Muscle of leg (tissue), 16 donors: ENCODE measurements at places on chromosomes 3 and 15. TPM values are rescaled to one million over a fixed set of nuclear protein-coding genes. Genes with fewer than 3 reads are reported as not detected.

The MB21D2 gene
- 15.8 TPM for total RNA-seq

The UCN2 gene
- total RNA-seq = not detected

DNA sequence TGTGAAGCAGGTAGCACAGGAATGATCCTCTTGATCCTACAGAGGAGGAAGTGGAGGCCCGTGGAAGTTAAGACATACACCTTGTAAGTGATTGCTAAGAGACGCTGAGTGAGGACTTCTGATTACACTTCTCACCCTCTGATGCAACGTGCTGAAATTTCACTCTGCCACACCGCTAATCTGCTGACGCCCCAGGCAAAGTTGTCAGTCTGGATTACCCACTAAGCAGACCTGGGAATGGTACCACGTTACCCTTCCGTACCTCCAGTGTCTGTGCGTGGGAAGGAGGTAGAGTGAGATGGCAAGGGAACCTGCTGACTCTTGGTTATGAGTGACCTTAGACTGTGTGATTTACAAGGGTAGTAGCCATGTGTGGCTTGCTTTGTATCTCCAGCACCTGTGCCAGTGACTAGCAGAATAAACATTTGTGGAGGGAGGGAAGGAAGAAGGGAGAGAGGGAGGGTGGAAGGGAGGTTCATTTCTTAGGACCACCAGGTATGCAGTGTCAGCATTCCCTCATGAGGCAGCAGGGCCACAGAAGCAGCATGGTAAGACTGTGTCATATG lies 115.0 kb downstream of the ALDH1A2 start:
- no peaks in the 10 kb centered on the region for H3K27me3 ChIP-seq
- DNase-seq = no peak
- no peak overlapping the region for H3K4me3 ChIP-seq
- peaks cover 3% of the 10 kb centered on the region for H3K4me1 ChIP-seq
- no peak overlapping the region for H3K27ac ChIP-seq

The DAPK2 gene
- 4.0 TPM for total RNA-seq

GRCh38 chr3:36674816-36675215 lies 89.5 kb downstream of the DCLK3 start:
- H3K4me3 ChIP-seq = no peak overlapping the region
- no peak overlapping the region for H3K27ac ChIP-seq
- H3K4me1 ChIP-seq = no peaks in the 10 kb centered on the region
- DNase-seq = no peak

DNA sequence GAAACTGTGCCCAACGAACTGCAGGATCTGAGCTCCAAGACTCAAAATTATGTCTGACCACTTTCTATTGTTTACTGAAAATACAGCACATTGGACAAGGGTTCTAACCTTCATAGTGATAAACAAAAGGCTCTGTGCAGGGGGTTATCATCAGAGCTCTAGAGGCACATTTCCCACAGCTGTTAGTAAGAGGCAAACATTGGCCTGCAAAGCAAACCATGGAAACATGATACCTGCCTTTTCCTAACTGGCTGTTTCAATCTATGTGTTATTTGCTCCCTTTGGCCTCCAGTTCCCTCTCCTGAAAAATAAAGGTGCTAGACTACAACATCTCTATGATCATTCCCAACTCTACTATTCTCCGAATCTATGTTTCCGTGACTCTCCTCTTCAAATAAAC lies 159.7 kb upstream of the ARHGEF26 start:
- H3K36me3 ChIP-seq = no peaks in the 10 kb centered on the region
- peaks cover 16% of the 10 kb centered on the region for H3K4me1 ChIP-seq
- H3K27me3 ChIP-seq = no peaks in the 10 kb centered on the region

The GRAMD2A gene
- total RNA-seq = 0.98 TPM

DNA sequence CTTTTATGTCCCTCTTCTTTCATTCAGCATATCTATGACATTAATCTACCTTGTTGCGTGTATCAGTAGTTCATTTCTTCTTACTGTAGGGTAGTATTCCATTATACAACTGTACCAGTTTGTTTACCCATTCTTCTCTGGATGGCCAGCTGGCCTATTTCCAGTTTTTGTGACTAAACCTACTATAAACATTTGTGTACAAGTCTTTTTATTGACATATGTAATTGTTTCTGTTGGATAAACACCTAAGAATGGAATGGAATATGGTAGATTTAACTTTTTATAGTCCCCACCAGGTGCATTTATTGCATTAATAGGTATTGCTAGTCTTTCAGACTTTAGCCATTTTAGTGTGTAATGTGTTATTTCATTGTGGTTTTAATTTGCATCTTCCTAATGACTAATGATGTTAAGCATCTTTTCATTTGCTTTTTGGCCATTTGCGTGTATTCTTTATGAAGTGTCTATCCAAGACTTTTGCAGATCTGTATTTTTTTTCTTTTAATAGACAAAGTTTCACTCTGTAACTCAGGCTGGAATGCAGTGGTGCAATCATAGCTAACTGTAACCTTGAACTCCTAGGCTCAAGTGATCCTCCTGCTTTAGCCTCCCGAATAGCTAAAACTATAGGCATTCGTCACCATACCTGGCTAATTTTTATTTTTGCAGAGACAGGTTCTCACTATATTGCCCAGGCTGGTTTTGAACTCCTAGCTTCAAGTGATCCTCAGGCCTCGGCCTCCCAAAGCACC lies 41.9 kb upstream of the XRN1 start:
- no peaks in the 10 kb centered on the region for H3K27me3 ChIP-seq
- H3K4me3 ChIP-seq = no peak overlapping the region

DNA sequence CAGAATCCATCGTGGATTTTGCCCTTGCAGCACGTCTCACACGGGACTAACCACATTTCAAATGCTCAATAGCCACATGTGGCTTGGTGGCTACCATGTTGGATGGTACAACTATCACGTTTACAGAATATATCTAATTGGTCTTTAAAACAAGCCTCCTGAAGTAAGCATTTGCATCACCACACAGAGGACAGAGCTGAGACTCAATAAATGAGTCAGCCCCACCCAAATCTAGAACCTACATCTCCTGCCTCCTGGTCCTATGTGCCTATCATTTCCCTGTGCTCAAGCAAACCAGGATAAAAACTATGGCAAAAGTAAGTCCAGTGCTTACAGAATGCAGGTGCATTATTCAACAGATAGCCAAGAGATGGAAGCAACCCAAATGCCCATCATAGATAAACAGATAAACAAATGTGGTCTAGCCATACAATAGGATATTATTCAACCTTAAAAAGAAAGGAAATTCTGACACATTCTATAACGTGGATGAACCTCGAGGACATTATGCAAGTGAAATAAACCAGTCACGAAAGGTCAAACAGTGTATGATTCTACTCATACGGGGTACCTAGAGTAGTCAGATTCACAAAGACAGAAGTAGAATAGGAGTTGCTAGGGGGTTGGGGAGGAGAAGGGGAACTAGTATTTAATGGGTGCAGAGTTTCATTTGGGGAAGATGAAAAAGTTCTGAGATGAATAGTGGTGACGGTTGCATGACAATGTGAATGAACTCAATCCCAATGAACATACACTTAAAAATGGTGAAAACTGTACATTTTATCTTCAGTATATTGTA lies 43.9 kb downstream of the SRGAP3 start:
- no peaks in the 10 kb centered on the region for H3K27me3 ChIP-seq
- no peak overlapping the region for H3K4me3 ChIP-seq
- H3K36me3 ChIP-seq = no peaks in the 10 kb centered on the region
- no peak overlapping the region for H3K27ac ChIP-seq

GRCh38 chr3:106175276-106175675 lies 306.5 kb upstream of the CBLB start:
- no peak overlapping the region for H3K27ac ChIP-seq
- no peak for DNase-seq
- no peak overlapping the region for H3K4me3 ChIP-seq
- H3K36me3 ChIP-seq = no peaks in the 10 kb centered on the region
- no peaks in the 10 kb centered on the region for H3K27me3 ChIP-seq
- no peaks in the 10 kb centered on the region for H3K4me1 ChIP-seq

DNA sequence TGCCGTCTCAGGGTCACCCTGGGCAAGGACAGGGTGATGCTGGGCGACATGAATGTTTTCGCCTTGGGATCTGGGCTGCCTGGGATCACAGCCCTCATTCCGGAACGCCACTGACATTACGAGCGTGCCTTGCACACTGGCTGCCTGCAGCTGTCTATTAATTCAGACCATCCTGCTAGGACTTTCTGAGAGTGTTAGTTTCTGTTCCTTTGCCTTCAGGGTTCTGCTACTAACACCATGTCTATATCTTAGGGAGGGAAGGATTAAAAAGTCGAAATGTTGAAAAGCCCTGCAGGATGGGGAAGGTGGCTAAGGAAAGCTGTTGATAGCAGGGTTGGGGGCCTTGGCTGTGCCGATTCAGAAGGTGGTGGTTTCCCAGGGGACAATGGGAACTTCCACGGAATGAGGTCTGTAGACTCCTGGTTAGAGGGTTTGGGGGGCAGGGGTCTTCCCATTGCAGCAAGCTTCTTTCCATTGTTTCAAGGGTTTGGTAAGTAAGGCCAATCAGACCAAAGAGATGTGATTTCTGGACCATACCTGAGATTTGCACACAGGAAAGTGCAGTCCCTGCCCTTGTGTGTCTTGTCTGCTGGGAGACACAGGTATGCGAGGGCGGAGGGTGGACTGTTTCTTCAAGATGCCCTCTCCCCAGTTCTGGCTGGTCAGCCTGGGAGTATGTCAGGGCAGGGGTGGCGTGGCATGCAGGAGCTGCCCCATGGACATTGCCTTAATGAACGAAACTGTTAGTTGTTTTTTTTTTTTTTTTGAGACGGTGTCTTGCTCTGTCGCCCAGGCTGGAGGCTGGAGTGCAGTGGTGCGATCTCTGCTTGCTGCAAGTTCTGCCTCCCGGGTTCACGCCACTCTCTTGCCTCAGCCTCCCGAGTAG lies 50.9 kb downstream of the RGMA start:
- peaks cover 35% of the 10 kb centered on the region for H3K4me1 ChIP-seq
- no peak overlapping the region for H3K4me3 ChIP-seq
- no peak for DNase-seq
- no peaks in the 10 kb centered on the region for H3K27me3 ChIP-seq

The IL5RA gene
- 0.04 TPM for total RNA-seq

The C3orf49 gene
- not detected for total RNA-seq

GRCh38 chr3:70519026-70519425 lies 206.6 kb upstream of the MDFIC2 start:
- no peak overlapping the region for H3K4me3 ChIP-seq
- peak overlapping the region; percentile 39 for H3K27ac ChIP-seq
- DNase-seq = peak; percentile 86
- H3K4me1 ChIP-seq = peaks cover 6% of the 10 kb centered on the region

GRCh38 chr3:149586871-149587270 lies 71.0 kb downstream of the WWTR1 start:
- no peaks in the 10 kb centered on the region for H3K27me3 ChIP-seq
- H3K36me3 ChIP-seq = no peaks in the 10 kb centered on the region
- no peak for DNase-seq
- no peak overlapping the region for H3K27ac ChIP-seq

GRCh38 chr3:171699601-171700000 lies 110.7 kb downstream of the PLD1 start:
- H3K36me3 ChIP-seq = no peaks in the 10 kb centered on the region
- DNase-seq = peak; percentile 83
- H3K4me3 ChIP-seq = no peak overlapping the region
- H3K4me1 ChIP-seq = no peaks in the 10 kb centered on the region
- peak overlapping the region; percentile 74 for H3K27ac ChIP-seq

GRCh38 chr3:126780666-126781065 lies 76.6 kb downstream of the CHCHD6 start:
- peaks cover 20% of the 10 kb centered on the region for H3K4me1 ChIP-seq
- H3K27me3 ChIP-seq = no peaks in the 10 kb centered on the region
- no peak for DNase-seq
- H3K4me3 ChIP-seq = no peak overlapping the region

The CACNA2D3 gene
- total RNA-seq = 1.4 TPM

The PLCB2 gene
- total RNA-seq = 4.8 TPM

DNA sequence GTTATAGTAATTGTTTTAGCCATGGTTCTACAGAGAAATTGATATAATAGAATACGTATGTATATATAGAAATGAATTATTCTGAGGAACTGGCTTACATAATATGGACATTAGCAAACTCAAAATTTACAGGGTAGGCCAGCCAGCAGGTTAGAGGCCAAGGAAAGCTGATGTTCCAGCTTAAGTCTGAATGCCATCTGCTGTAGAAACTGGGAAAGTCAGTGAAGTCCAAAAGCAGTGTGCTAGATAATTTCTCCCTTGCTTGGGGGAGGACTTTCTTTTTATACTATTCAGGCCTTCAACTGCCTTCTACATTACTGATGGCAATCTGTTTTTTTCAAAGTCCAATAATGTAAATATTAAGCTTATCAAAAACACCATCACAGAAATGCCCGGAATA lies 1174.7 kb downstream of the ZPLD1 start:
- H3K4me1 ChIP-seq = no peaks in the 10 kb centered on the region
- no peak overlapping the region for H3K4me3 ChIP-seq
- H3K27ac ChIP-seq = no peak overlapping the region
- no peaks in the 10 kb centered on the region for H3K36me3 ChIP-seq
- no peaks in the 10 kb centered on the region for H3K27me3 ChIP-seq

The FBLN2 gene
- total RNA-seq = 46.9 TPM

- no peaks in the 10 kb centered on the region for H3K4me1 ChIP-seq
- no peak overlapping the region for H3K27ac ChIP-seq
- no peak overlapping the region for H3K4me3 ChIP-seq
- peaks cover 26% of the 10 kb centered on the region for H3K36me3 ChIP-seq
- DNase-seq = no peak
- no peaks in the 10 kb centered on the region for H3K27me3 ChIP-seq
These were observed 195.8 kb downstream of the CBLB start for GRCh38 chr3:105672996-105673395.

DNA sequence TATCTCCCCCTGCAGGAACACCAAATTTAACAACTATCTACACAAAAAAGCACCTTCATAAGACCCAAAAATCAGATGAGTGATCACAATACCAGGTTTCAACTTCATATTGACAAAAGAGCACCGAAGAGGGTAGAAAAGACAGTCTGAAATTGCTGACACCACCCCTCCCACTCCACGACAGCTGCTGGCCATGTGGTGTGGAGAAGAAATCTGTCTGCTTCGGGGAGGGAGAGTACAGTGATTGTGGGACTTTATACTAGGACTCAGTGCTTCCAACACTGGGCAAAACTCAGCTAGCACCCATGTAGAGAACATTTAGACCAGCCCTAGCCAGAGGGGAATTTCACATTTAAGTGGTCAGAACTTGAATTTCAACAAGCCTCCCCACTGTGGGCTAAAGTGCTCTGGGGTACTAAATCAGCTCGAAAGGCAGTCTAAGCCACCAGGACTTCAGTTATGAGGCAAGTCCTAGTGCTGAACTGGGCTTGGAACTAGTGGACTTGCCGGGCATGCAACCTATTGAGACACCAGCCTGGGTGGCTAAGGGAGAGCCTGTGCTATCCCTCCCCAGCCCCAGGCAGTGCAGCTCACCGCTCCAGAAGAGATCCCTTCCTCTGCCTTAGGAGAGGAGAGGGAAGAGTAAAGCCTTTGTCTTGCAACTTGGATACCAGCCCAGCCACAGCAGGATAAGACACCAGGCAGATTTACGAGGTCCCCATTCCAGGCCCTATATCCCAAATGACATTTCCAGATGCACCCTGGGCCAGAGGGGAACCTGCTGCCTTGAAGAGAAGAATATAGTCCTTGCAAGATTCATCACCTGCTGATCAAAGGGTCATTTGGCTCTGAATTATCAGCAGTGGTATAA lies 44.6 kb upstream of the POU1F1 start:
- no peak overlapping the region for H3K4me3 ChIP-seq
- H3K27ac ChIP-seq = no peak overlapping the region
- H3K4me1 ChIP-seq = no peaks in the 10 kb centered on the region
- no peaks in the 10 kb centered on the region for H3K27me3 ChIP-seq
- no peaks in the 10 kb centered on the region for H3K36me3 ChIP-seq
- no peak for DNase-seq

GRCh38 chr3:194084284-194084683 lies 51.7 kb upstream of the HES1 start:
- DNase-seq = no peak
- peaks cover 86% of the 10 kb centered on the region for H3K4me1 ChIP-seq
- no peak overlapping the region for H3K4me3 ChIP-seq

GRCh38 chr15:71294911-71295602 lies 179.8 kb downstream of the THSD4 start:
- peak overlapping the region; percentile 35 for H3K27ac ChIP-seq
- no peak for DNase-seq
- no peak overlapping the region for H3K4me3 ChIP-seq
